NCI-H1930 (cell line): ENCODE measurements at places on chromosomes 12 and 14.

DNA sequence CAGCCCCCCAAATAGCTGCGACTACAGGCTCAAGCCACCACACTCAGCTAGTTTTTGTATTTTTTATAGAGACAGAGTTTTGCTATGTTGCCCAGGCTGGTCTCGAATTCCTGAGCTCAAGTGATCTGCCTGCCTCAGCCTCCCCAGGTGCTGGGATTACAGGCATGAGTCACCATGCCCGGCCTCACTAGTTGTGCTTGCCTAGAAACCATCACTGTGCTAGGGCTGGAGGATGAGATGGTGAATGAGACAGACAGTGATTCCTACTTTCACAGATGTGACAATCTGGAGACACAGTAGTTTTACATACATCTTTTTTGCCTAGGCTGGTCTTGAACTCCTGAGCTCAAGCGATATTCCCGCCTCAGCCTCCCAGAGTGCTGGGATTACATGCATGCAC, 7.5 kb upstream of the MSI1 start:
- DNase-seq, result no peak

GRCh38 chr12:19222558-19222957, 93.0 kb downstream of the PLEKHA5 start:
- no peak for DNase-seq

DNA sequence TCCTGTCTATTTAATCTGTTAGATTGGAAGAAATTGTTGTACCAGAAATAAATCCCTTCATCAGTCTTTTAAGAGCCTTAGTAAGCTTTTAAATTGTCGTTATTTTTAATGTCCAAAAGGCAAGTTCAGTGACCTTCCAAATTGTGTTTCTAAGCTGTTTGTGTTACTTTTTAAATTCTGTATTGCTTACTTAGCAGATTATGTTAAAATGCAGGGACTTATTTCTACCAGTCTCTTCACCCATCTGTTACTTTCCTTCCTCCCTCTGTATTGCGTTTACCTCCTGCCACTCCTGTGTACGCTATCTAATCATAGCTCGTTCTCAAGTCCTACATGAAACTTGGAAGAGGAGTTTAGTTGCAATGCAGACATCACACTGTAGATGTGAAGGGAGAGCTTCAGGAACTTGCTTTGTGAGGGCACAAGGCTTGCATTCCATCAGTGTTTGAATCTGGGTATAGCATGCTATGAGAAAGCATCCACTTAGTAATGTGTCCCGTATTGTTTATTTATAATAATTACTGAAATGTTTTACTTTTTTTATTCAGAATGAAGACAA, 406.5 kb upstream of the RGS6 start:
- DNase-seq, result no peak

DNA sequence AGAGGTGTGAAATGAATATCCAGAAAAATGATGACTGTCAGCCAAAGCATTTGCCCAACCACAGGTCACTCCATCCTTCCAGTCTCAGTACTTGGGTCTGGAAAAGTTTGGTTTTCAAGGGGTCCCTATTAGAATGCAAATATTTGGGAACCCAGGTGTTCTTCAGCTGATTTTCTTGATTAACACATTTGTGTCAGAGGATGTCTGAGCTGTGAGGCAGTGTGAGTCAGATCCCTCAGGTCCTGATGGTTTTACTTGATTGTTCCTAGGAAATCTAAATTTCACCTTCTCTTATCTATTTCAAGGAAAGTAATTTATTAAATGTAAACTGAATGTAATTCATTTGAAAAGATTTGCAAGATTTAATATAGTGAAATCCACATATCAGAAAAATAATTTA, 71.5 kb downstream of the SSPN start:
- no peak for DNase-seq

DNA sequence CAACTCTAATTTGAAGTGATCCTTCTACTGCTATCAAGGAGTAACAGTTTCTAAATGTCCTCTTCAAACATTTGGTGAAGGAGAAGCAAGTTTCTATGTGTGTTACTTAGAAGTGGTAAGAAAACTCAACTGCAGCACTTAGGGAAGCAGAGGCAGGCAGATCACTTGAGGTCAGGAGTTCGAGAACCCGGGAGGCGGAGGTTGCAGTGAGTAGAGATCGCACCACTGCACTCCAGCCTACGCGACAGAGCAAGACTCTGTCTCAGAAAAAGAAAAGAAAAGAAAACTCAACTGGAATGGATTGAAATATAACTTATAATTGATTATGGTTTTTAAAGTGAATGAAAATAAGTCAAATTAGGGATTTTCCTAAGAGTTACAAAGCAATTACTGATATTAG, 169.7 kb upstream of the ATP2B1 start:
- DNase-seq, result no peak

DNA sequence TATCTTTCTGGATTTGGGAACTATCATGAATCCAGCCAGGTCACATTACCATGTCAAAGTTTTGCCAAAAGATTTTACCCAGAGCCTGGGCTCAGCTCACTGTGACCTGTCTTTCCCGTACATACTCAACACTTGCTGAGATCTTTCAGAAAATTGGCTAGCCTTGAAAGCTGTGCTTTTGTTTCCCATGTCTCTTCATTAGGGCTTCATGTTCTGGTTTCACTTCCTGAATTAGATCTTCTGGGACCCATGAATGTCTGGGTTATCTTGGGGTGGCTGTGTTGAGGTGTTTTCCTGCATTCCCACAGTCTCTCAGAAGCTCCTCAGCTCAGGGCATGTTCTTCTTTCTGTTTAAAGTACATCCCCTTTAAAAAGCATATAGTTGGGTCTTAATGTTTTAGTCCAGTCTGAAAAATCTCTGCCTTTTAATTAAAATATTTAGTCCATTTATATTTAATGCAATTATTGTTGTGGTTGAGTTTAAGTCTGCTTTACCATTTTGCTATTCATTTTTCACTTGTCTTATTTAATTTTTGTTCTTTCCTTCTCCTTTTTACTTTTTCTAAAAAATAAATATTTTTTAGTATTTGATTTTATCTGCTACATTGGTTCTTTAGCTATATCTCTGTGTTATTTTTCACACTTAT, 242.7 kb downstream of the VRK1 start:
- no peak for DNase-seq

DNA sequence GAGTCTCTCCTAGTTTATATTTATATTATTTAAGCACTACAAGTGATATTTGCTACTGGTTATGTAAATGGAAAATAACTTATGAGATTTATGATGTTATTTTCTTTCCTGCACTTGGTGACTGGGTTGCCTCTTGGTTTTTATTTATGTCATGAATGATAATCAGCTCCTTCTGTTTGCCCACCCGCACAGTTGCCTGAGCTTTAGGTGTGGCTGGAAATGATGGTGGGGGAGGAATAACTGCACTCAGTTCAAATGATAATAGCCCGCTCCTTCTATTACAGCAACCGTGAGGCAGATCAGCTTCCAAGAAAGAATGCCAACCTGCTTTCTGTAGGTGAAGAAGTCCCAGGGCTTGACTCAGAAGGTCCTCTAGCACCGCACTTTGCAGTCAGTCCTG, 190.2 kb upstream of the CAND1 start:
- no peak for DNase-seq

GRCh38 chr12:13891902-13892301, 89.5 kb downstream of the GRIN2B start:
- DNase-seq, result no peak

DNA sequence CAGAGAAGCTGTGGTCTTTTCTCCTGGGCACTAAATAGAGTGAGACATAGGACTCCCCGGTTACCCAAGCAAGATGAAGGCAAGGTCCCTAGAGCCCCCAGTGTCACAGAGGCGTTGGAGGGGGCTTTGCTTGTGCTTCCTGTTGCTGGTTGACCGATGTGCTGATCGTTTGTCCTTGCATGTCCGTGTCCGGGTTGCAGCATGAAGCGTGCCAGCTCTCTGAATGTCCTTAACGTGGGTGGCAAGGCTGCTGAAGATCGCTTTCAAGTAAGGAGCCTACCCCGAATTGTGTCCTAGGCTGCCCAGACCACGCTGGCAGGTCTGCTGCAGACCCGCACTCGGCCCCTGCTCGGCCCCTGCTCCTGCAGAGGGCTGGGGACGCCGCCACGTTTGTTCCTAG, 23.1 kb downstream of the XRCC3 start:
- no peak for DNase-seq

GRCh38 chr12:70719672-70720420, 82.6 kb upstream of the PTPRB start:
- no peak for DNase-seq

- DNase-seq, result no peak
Measured at GRCh38 chr14:85852906-85853305, 323.0 kb downstream of the FLRT2 start.

- no peak for DNase-seq
Measured at GRCh38 chr14:83575301-83575700, 1954.6 kb upstream of the FLRT2 start.

GRCh38 chr12:52992699-52993557, 13.3 kb upstream of the EIF4B start:
- no peak for DNase-seq

GRCh38 chr12:120719496-120720233, 6.0 kb upstream of the ACADS start:
- no peak for DNase-seq

- DNase-seq, result no peak
Measured at GRCh38 chr14:86838363-86838762, 1154.6 kb downstream of the GALC start.

GRCh38 chr14:57652769-57653168, 159.1 kb upstream of the CCDC198 start:
- DNase-seq, result no peak

DNA sequence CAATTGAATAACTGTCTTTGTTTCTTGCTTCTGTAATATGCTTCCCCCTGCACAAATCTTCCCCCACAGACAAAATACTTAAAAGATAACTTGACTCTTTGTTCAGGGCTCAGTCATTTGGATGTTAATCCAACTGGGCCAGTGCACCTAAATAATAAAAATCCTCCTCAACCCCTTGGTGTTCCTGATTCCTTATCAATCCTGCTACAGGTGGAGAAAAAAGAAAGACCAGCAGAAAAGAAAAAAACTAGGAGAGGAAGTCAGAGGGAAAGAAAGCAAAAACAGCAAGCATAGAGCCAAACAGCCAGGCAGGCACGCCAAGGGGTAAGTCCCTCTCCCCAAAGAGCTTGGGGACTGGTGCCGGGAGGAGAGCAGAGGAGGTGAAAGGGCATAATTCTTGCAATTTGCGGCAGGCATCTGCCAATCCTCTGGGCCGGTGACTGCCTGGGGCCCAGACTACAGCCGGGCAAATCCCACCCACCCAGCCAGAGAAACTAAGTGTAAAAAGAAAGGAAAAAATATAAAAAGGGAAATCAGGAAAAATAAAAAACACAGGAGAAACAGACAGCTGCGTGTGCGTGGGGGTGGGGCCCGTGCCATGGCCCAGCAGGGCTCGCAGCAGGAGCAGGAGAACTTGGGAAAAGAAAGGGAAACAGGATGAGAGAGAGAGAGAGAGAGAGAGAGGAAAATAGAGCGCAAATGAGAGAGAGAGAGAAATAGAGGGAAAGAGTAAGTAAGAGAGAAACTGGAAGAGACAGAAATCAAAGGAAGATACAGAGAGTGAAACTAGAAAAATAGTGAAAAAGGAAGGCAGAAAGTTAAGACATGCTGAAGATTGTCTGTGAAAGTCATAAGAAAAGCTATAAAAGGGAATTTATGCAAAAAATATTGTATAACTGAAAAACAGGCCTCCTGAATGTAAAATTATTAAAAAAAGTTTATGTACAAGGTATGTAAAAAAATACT, 21.4 kb downstream of the KLRK1 start:
- no peak for DNase-seq

GRCh38 chr12:124130691-124131591, 157.9 kb downstream of the ZNF664 start:
- DNase-seq, result peak; percentile 58

DNA sequence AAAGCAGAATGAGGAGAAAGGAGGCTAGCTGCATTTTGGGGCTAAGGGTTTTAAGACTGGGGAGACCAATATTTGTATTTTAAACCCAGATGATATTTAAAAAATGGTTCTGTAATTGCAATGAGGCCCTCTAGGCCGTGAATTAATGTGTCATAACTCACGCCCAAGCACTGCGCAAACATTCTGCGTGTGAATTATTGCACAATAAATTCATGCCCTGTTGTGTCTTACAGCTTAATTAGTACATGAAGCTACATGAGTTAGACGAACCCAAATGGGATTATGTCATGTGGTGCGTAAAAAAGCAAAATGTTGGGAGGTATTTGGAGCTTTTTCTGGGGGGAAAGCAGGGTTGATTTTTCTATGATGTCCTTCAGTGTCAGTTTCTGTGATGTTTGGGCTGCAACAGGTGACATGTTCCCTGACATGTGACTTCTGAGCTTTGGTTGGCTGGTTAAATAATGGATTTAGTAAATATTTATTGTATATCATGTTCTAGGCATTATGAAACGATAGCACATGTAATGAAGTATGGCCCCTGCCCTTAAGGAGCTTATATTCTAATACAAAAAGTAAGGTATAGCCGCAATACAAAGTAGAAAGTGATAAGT, 30.4 kb upstream of the CISTR start:
- DNase-seq, result no peak

- DNase-seq, result no peak
Measured at GRCh38 chr14:57464008-57464730, 29.5 kb downstream of the CCDC198 start.

GRCh38 chr12:127294651-127295210, 972.2 kb upstream of the TMEM132C start:
- no peak for DNase-seq

- no peak for DNase-seq
Measured at GRCh38 chr14:38122241-38122640, 85.5 kb upstream of the SSTR1 start.

DNA sequence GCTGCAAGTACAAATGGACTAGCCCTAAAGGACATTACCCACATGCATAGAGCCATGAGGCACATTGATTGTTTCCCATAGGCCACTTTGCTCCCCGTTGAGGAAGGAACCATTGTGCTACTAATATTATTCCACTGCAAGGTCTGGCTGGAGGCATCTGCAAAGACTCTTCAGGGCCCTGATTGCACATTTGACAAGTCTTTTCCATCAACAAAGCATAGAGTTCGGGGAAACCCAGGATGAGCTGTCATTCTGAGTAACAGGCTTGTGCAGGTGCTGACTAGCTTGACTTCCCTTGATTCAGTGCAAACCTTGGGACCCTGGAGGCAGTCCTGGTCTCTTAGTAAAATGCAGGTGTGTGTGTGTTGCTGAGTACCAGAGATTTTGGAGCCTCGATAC, 73.8 kb downstream of the SUSD6 start:
- no peak for DNase-seq

GRCh38 chr14:105249182-105250007, 1.1 kb downstream of the BTBD6 start:
- DNase-seq, result no peak

DNA sequence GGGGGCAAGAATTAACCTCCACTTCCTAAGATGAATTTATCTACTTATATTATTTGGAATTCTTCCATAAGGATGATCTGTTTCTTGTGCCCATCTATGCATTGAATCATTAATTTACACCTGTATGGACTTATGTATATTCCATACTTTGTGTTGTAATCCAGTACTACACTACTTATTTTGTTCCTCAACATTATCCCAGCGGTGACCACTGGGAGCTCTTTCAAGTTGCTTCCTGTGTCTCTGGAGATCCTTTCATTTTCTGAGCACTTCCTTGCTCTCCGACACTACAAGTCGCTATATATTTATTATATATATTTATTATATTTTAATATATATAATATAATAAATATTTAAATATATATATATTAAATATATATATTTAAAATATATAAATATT, 54.9 kb upstream of the SCN8A start:
- DNase-seq, result no peak

GRCh38 chr12:70576341-70577282, 60.6 kb downstream of the PTPRB start:
- peak; percentile 61 for DNase-seq

- DNase-seq, result no peak
Measured at GRCh38 chr14:72518809-72519377, 375.0 kb downstream of the DPF3 start.

GRCh38 chr14:68249661-68250451, 430.3 kb downstream of the RAD51B start:
- DNase-seq, result no peak
